ENCODE measurements at places on chromosomes 12 and 14.
A peak's percentile ranks its signal among the peaks of the same experiment; 100 is the strongest.

- peak; percentile 94 for DNase-seq
Observed at GRCh38 chr12:12032851-12033797, 37.6 kb upstream of the BCL2L14 start.

- DNase-seq = no peak
Observed at GRCh38 chr12:93008044-93008778, 79.1 kb upstream of the EEA1 start.

DNA sequence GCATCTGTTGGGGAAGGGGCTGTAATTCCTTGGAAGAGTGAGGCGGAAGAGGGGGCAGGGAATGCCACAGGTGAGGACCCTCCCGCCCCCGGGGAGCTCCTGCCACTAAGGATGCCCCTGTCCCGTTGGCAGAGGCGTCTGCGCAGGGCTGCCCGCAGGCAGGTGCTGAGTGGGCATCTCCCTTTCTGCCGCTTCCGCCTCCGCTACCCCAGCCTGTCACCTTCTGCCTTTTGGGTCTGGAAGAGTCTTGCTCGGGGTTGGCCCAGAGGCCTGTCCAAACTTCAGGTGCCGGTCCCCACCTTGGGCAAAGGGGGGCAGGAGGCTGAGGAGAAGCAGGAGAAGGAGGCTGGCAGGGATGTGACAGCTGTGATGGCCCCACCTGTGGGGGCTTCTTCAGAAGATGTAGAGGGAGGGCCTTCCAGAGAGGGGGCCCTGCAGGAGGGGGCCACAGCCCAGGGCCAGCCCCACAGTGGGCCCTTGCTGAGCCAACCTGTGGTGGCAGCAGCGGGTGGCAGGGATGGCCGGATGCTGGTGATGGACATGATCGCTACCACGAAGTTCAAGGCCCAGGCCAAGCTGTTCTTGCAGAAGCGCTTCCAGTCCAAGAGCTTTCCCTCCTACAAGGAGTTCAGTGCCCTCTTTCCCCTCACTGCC is 10.0 kb downstream of the VRTN start:
- no peak for DNase-seq

- DNase-seq = no peak
Observed at GRCh38 chr12:75765170-75766059, 254.0 kb upstream of the KRR1 start.

GRCh38 chr12:27334721-27335082 is 2.1 kb downstream of the BMAL2 start:
- no peak for DNase-seq

GRCh38 chr14:84202486-84202885 is 1327.5 kb upstream of the FLRT2 start:
- DNase-seq = no peak

- peak; percentile 81 for DNase-seq
Observed at GRCh38 chr14:65229748-65230728, 127.7 kb upstream of the MAX start.

DNA sequence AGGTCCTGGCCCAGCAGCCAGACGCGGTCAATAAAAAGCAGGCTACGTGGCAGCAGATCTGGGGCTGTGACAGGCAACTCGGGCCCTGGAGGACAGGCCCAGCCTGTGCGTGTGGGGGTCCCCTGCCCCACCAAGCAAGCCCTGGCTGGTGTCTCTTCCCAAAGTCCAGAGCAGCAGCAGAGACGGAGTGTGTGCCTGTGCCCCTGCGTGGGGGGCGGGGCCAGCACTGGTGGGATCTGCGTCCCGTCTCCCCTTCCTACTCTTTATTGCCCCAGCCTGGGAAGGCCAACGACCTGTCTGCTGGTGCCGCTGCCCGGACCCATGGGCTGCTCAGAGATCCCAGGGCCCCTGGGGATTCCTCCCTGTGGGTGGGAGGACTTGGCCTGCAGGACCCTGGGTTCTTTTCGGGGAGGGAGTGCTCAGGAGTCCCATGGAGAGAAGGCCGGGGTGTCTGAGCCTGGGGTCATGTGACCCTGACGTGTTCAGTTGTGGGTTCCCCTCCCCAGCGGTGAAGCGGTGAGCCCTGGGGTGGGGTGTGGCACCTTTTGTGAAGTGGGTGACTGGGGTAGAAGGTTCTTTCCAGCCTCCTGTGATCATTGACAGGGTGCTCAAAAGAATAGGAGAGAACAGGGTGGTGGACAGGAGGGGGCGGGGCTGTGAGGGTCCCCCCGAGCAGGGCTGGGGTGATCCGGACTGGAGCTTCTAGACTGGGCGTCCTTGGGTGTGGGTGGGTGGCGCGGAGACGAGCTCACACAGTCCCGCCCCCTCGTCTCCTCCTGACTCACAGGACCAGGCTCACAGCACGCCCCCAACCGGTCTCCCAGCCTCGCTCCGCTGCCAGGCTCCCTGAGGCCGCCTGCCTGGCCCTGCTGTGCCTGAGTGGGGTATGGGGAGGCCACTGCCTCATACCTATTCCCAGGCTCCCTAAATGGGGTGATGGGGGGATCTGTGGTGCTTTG is 22.4 kb downstream of the ASPG start:
- peak; percentile 63 for DNase-seq

GRCh38 chr12:121253638-121254335 is 42.7 kb downstream of the CAMKK2 start:
- DNase-seq = no peak

- DNase-seq = no peak
Observed at GRCh38 chr14:68486033-68486732, 306.7 kb downstream of the ZFP36L1 start.

DNA sequence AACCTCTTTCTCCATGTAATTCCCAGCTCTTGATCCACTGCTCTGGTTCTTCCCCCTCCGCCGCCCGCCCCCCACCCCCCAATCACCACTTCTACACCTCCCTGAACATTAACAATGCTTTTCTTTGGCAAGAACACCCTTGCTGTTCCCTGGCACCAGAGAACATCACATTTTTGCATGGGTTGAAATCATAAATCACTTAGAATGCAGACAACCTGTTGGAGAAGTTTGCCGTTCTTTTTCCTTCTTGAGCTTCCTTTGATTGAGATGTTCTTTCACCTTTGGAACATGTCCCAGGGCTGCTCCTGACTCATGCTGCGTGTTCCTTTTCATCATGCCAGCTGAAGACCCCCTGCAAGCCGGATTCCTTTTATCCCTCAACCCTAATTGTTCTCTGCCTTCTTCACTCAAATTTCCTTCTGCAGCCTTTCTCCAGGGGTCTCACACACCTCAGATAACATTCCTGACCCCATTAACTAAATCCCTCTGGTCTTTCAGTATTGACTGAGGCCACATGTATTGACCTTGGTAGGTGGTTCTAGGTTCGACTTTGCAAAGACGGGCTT is 294.1 kb upstream of the TMPO start:
- peak; percentile 59 for DNase-seq

GRCh38 chr12:114668151-114668885 is 15.7 kb downstream of the TBX3 start:
- DNase-seq = peak; percentile 97

DNA sequence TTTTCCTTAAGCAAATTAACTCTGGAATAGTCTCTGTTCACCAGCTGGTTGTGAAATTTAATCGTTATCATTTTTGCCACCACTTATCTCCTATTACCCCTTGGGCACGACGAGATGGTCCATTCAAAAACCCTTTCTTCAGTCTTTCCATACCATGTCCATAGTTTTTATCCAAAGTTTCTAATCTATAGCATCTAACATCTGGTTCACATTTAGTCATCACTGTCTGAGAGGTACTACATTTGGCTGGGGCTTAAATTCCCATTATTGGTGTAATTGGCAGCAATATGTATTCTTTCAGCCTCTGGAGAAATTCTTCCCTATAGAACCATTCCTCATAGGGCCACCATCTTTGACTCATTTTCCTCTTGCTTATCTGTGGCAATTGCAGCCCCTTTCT is 163.5 kb downstream of the CCER1 start:
- no peak for DNase-seq

DNA sequence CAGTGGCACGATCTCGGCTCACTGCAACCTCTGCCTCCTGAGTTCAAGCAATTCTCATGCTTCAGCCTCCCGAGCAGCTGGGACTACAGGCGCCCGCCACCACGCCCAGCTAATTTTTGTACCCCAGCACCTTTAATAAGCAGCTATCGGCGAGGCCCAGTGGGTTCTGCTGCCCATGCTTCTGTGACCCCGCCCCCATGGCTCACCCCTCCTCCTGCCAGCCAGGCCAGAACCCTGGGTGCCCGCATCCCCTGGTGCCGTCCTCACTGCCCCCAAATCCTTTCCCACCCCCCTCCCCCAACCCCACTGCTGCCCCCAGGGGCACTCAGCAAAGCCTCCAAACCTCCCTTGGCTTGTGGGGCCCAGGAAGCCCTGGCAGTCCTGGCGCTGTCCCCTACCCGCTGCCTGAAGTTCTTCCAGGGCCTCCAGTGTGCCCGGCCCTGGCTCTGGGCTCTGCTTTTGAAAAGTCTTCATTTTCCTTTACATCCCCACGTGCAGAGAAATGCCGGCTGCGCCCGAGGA is 14.5 kb downstream of the BAG5 start:
- no peak for DNase-seq

GRCh38 chr14:52885230-52885629 is 65.6 kb downstream of the FERMT2 start:
- no peak for DNase-seq

DNA sequence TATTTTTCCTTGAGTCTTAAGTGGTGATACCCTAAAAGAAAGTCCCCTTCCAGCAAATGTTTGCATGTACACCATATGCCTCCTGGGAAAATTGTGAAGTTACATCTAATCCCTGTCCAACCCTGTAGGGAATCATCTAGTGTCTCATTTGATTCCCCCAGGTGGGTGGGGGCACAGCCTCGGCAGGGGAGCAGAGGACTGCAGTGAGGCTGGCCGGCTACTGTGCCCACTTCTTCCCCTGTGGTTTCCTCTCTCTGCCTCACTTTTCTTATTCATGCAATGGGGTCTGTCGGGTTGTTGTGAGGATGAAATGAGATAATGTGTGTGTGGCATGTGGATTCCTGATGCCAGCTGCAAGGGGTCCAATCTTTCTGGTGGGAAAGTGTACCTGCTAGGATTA is 6.0 kb downstream of the PAPLN start:
- no peak for DNase-seq

GRCh38 chr12:86186449-86186848 is 69.7 kb downstream of the MGAT4C start:
- no peak for DNase-seq

DNA sequence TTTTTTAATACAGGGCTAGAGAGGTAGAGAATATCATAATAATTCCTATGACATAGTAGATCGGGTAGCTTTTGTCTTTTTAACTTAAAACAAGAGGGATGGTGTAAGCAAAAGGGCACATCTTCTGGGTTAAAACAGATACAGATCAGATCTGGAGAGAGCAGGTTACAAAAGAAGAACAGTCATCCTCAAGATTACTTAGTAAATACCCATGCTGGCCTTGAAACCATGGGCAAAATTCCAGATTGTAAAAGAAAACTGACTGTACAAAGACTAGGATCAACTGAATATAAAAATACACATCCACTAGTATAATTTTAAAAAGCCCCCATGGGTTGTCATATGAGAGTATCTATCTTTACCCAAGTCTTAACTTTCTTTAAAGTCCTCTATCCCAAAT is 76.7 kb downstream of the MED13L start:
- DNase-seq = no peak

All from endodermal cell (in vitro differentiated cells).